AG09309 (cell line): ENCODE measurements at places on chromosomes 7 and 10.

DNA sequence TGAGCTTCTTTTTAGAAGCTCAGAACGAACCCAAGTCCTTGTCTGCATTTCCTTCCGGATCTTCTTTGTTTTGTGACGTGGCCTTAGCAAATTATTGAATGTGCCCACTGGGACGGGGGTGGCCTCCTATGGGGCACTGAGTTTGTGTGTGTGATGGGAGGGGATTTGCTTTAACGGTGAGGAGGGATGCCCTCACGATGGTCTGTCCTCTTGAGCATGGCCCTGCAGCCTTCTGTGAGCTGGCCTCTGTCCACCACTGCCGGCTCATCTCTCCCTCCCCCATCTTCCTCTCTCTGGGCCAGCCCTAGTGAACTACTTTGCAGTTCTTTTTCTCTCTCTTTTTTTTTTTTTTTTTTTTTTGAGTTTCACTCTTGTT lies 62.9 kb upstream of the MKRN1 start:
- no peak for DNase-seq

GRCh38 chr7:30420662-30421061 lies 57.9 kb downstream of the NOD1 start:
- no peak for DNase-seq

DNA sequence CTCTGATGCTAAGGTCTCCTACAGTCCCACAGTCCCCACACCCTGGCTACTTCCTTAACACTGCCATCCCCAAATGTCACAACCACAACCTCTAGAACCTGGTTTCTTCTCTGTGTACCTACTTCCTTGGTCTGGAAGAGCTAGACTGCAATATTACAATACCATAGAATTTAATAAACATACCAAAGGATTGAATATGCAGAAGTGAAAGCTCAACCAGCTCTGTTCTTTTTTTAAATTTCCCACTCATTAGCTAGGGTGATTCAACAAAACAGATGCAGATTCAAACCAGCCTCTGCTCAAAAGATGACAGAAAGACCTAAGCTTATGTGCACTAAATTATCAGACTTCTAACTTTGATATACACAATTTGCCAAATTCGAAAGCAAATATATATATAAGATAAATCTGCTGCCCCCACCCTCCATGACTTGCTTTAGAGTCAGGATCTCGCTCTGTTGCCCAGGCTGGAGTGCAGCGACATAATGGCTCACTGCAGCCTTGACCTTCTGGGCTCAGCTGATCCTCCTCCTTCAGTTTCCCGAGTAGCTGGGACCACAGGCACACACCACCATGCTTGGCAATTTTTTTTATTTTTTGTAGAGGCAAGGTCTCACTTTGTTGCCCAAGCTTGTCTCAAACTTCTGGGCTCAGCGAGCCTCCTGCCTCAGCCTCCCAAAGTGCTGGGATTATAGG lies 212.6 kb downstream of the CHCHD3 start:
- no peak for DNase-seq

DNA sequence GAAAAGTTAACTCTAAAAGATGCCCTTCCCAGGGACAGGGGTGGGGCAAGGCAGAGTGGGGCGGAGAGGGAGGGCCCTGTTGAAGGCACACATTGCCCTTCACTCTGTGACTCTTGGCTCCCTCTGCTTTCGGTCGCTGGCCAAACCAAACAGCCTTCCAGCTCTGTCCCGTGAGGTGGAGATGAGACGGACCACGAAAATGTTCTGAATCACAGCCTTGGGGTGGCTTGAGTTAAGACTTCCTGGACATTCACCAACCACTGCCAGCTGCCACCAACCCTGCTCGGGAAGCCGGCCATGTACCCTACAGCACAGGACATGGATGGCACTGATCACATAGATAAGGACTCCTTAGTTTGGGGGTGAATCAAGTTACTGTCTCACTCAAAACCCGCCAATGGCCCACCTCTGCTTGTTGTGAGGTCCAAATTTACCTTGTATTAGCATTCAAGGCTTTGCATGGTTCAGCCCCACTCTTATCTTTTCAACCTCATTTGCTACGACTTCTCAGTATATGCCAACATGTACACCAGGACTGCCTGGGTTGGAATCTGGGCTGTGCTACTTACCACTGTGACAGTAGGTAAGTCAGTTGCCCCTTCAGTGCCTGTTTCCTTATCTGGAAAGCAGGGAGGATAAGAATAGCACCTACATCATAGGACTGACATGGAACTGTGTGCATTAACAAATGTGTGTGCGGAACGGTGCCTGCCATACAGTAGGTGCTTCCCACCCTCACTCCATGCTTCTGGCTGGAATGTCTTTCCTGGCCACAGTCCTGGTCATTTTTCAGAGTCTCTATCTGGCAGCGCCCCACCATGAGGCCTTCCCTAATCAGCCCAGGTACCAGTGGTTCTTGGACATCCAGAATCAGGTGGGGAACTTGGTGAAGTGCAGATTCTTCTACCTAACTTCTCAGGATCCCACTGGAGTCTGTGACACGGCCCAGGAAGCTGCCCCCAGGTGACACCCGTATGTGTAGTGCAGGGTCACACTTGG lies 28.0 kb downstream of the ITPRIP start:
- peak; percentile 60 for DNase-seq

DNA sequence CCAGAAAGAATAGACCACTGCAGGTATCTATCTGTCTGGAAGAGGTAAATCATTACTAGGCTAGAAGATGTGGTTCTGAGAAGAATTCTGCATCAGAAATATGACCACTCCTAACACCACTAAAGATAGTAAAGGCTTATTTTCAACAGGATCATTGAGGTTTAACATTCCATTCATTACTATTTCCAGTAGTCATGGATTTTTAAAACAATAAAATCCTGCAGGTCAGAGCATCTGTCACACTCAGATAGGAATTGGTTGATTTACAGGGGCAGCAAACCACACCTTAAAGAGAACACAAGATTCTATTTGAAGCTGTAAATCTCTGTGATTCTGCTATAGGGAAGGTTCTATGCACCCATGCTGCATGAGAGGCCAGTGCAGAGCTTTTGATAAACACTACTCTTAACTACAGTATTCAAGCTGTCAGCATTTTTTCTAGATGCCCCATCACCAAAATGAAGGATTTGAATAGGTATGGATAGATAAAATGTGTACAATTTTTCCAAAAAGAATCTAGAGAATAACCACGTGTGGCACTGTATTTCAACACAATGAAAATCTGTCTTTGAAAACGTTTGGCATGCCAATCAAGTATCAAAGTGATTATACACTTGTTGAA lies 14.6 kb downstream of the LRRC17 start:
- peak; percentile 16 for DNase-seq

DNA sequence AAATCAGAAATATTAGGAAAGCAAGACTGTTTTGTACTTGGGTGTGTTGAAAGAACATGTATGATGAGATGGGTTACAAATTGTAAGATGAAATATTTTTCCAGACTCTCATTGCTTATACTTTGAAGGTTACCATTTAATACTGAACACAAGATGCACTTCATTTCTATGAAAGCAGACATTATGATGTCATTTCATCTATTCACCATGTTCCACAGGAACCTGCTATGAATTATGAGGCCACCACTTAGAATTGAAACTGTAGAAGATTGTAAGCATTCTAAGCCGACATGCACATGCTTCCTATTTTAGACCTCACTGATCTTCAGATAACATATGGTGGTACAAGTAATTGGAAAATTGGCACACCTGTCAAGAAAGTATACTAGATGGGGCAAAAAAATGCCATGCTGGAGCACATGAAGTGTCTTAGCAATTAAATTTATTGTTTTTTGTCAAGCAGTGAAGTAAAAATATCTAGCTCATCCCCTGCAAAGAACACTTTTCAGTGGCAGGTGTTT lies 195.0 kb downstream of the PHF14 start:
- no peak for DNase-seq

DNA sequence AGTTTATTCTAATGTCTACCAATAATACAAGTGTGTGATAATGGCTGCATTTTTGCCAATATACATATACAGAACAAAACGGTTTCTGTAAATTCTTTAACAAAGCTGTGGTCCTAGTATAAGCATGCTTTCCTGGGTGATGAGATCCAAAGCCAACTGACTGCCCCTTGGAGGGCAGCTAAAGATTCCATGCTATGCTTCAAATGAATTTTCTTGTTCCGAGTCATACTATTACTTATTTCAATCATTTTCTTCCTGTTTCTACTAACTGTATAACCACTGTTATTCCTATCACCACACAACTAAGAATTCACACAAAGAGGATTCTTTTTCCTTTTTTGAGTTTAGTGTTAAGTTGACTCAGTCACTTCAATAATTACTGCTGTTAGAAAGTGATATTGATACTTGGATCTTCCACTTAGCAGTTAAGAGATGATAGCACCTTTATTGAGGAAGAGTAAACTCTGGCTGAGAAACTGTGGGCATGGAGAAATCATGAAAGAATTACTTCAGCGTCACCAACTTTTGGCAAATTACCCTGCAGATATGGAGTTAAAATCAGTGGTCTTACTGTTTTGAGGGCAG lies 197.5 kb downstream of the ARL4A start:
- DNase-seq = no peak

GRCh38 chr7:156929789-156930539 lies 19.5 kb upstream of the NOM1 start:
- DNase-seq = no peak

DNA sequence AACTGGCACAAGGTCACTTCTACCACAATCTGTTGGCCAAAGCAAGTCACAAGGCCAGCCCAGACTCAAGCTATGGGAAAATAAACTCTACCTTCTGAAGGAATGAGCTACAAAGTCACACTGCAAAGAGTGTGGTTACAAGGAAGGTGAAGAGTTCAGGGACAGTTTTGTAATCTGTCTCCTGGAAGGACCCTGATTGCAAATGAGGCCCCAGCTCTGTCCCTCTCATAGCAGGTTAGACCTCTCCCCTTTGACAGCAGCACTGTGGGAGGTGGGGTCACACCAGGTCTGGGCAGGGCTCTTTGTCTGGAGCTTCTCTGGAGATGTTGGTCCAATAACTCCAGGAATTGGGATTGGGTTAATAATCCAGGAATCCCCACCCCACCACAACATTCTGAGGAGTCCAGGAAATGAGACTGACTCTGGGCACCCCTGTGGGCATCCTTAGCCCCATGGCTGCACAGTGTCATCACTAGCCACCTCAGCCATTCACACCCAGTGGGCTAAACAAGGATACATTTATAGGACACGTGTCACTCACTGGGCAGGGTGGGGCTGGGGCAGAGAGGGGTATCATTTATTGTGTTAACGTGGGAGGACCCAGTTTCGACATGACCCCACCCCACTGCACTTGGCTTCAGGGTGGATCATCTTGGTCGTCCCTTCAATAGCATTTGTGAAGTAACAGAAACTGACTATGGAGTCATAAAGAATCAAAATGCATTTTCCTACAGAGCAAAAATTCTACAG lies 23.7 kb upstream of the C10orf105 start:
- no peak for DNase-seq

GRCh38 chr10:44300666-44301649 lies 83.9 kb downstream of the CXCL12 start:
- DNase-seq = peak; percentile 98

DNA sequence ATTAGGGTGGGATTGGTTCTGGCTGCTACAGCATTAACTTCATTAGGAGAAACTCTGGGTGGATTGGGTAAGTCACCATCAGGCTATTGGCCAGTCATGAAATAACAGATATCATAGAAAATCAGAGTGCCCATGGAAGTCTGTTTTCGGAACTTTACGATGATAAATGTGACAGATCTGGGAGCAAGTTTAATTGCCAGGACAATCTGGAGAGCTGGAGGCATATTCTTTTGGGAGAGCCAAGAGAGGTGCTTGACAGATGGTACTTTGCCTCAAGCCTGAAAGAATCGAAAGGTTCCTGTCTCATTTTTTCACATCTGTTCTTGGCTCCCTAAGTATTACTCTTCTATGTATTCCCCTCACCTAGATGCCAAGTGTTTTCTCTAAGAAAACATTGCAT lies 369.9 kb downstream of the CNTNAP2 start:
- no peak for DNase-seq

DNA sequence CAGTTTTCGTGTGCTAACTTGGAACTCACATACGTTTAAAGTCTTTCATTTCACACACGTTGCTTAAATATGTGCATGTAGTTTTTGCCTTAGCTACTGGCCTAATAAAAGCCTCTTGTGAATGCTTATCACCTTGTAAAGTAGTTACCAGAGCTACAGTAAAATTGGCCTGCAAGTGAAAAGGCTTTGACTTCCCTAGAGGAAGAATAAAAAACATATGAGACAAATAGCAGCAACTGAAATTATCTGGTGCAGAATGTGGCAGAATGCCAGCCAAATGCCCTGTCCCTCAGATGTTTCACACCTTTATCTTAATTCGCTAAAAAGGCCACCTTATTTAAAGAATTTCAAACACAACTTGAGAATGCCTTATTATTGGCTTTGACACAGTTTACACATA lies 28.1 kb upstream of the RPA3 start:
- DNase-seq = no peak

DNA sequence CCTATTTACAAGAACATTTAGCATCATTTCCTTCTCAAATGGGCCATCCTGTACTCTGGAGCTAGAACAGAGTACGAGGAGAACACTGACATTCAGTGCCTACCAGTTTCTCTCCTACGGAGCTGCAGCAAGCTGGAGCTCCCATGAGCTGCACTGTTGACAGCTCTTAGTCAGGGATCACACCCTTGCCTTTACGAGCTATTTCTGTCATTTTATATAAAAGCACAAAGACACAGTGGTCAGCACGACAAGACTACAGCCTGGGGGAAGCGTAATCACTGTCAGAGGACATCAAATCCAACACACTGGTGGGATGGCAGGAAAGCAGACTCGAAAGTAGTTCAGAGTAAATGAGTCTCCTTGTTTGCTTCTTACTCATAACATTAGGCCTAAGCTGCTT lies 2.7 kb downstream of the CDCA7L start:
- DNase-seq = no peak

- no peak for DNase-seq
Measured at GRCh38 chr7:136496551-136496950, 371.9 kb upstream of the CHRM2 start.

DNA sequence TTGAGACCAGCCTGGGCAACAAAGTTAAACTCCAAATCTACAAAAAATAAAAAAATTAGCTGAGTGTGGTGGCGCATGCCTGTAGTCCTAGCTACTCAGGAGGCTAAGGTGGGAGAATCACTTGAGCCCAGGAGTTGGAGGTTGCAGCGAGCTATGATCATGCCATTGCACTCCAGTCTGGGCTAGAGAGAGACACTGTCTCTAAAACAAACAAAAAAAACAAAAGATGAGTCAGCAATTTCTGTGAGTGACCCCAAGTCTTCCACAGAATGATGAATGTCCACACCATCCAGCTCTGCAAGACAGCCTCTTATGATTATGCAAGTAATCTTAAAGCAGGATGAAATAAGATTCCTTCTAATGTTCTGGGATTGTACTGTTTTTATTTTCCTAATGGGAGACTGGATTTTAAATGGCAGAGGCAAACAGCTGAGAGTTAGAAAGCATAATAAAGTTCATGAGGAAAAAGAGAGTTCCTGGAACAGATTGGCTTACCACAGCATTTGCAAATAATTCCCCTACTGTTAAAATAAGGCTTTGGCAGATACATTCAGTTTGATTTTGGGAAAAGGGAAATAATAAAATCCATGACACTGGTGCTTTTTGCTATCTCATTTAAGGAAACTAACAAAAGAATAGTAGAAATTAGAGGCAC lies 18.9 kb upstream of the PRKAR2B start:
- DNase-seq = no peak

GRCh38 chr7:1197997-1198625 lies 34.6 kb upstream of the UNCX start:
- DNase-seq = peak; percentile 73

GRCh38 chr10:81961451-81962184 lies 86.6 kb downstream of the NRG3 start:
- DNase-seq = no peak
